Amniotic stem cell (primary cell): ENCODE measurements at places on chromosomes 7 and 10.

- no peak for DNase-seq
Measured at GRCh38 chr10:84398696-84399095, 70.3 kb downstream of the CCSER2 start.

DNA sequence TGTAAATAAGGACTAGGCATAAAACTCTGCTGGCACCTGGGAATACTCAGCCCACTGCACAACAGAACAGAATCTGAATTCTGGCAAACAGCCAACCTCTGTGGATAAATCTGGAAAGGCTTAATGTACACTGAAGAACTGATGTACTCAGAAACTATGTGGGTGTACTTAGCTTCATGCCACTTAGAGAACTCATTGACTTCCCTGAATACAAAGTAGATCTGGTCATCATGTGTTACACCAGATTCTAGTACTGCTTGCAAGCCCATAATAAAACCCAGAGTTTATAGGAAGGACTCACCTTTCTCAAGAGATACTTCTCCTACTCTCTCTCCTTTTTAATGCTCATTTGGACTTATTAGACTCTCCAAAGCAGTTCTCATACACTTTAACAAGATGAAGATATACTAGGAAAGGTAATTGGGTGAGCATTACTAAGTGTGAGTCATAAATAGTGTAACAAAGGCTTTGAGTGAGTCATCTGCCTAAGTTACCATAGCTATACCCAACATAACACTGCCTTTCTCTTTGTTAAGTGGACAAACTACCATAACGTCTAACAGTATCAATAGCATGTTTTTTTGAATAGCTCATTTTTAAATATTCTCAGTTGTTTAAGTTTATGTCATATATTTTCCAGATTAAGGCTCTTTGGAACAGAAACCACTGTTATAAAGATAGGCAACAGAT lies 309.1 kb downstream of the MDFIC start:
- peak; percentile 57 for DNase-seq

DNA sequence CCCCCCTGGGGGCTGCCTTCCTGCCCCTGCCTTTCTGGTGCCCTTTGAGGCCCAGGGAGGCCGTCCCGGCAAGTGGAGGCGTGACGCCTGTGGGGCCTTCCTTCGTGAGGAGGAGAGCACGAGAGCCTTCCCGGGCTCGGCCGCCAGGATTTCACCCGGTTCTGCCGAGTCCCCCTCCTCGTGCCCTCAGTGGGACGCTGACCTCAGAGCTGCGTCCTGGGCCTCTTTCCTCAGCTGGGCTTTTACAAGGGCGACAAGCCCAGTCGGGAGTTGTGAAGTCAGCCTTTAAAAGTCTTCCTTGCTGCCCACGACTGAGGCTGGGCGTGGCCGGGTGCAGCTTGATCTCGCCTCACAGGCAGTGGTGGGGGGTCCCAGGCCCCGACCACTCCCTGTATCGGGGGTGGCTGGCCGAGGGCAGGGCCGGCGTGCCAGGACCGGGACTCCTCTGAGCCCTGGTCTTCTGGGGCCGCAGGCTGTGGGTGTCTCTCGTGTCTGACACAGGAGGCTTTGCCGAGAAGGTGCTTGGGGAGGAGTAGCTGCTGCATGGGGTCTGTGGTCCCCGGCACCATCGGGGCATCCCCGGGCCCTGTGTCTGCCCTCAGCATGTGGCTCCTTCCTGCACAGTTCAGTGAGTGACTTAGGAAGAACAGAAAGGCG lies 41.8 kb downstream of the FAM20C start:
- no peak for DNase-seq

DNA sequence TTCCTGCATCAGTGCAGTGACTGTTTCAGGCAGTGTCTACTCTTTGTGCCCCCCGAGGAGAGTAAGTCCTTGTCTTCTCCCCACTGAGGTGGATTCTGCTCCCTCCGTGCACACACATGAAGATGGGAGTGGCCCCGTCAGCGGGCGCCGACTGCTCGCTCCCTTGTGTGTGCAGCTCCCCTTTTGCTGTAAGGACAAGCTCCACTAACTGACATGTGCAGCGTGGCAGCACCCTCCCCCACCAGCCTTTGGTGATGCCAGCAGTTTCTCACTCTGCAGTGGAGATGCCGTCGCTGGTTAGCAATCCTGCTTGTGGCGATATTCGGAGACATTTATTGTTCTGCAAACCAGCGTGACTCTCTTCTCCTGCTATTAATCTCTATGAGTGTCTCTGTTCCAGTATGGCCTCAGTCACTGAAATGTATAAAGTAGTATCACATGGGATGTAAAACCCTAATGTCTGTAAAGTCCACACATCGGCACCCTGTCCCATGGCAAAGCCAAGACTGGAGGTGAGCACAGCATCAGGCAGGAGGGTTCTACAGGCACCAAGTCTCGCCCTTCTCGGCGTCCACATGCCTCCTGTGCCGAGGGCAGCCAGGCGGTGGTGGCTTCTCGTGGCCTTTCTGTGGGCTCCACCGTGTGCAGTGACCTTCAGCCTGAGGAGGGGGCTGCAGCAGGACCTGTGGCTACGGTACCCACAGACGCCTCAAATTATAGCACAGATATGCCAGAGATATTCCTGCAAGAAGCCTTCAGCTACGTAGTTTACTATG lies 202.7 kb downstream of the EBF3 start:
- DNase-seq = no peak

DNA sequence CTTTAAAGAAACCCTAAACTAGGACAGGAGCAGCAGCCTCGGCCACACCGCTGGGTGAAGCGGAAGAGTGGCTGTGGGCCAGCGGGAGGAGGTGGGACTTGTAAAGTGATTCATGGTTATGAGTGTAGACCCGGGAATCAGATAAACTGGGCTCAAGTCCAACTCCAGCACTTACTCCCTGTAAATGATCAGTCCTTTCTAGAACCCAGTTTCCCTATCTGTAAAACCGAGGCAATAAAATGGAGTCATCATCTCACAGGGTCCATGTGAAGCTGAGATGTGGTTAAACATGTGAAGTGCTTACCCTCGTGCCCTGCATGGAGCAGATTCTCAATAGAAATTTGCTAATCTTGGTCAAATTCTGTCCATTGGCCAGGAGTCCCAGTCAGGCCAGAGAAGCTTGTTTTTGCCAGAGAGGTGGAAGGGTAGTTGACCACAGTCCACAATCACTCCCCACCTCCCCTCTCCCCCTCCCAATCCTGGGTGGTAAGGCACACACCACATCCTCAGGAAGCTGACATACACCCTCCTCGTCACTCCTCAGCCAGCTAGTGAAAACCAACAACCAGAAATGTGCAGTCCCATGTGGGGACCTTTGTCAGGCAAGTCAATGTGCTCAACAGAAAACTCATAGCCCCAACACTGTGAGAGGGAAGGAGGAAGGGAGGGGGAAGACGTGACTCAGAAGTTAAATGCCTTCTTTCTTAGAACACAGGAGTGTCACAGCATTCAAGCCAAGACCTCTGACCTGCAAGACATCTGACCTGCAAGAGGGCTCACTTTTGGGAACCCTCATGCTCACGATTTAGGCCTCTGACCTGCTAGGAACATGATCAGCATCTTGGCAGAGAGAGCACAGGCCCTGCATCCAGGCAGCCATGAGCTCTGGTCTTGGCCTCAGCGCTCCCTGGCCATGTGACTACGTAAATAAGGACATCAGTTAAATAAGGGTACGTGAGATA lies 145.1 kb downstream of the PLXNA4 start:
- DNase-seq = no peak

DNA sequence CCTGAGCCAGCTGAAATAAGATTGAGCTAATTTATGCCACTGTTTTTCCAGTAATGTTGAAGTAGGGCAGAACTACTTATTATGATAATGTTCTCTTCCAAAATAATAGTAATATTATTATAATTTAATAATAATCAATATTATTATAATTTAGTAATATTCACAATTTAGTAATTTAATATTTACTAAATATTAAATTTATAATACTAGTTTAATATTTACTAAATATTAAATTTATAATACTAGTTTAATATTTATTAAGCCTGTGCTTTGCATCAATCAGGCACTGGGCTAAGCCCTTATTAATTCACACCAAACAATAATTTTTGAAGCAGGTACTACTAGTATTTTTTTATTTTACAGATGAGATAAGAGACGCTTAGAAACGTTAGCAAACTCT lies 170.1 kb downstream of the BBS9 start:
- DNase-seq = no peak

- no peak for DNase-seq
Measured at GRCh38 chr10:48506147-48506917, 98.5 kb downstream of the ARHGAP22 start.

- no peak for DNase-seq
Measured at GRCh38 chr7:123275036-123275753, 75.4 kb upstream of the SLC13A1 start.

DNA sequence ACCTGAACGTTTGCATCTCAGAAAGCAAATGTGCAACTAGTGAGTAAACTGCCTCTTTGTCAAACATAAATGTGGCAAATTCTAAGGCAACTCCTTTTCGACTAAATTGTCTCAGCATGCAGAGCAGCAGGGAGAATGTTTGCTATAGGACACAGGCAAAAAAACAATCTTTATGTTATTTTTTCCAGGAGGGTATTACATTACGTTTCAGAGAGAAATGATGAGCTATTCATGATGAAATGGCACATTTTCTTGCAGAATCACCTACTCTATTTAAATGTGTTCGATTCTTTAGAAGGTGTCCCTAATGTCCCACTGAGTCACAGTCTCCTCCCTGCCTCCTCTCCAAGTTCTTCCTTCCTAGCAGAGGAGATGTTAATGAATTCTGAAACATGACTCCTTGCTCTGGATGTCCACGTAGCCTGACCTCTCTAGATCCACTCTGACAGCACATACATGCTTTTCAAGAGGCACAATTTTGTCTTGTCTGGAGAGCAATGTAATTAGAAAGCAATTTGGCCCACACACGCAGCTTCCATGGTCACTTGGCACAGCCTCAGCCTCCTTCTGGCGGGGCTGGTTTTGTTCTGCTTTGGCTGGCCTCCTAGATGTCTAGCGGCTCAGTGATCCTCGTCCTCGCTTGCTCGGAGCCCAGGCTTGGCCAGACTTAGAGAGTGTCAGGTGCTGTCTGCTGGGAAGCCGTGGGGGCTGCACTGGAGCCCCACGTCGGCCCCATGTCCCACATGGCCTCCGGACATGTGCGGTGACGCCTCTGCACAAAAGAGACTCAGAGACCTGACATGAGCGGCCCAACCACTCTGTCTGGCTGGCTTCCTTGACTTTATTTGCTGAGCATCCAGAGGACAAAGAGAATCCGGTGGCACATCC lies 125.7 kb upstream of the ZNF438 start:
- no peak for DNase-seq

GRCh38 chr7:22476824-22477223 lies 23.2 kb downstream of the STEAP1B start:
- DNase-seq = no peak

GRCh38 chr10:127921753-127922145 lies 14.8 kb downstream of the PTPRE start:
- no peak for DNase-seq

GRCh38 chr7:26035552-26035951 lies 116.4 kb upstream of the NFE2L3 start:
- DNase-seq = no peak

GRCh38 chr7:11709196-11709595 lies 122.8 kb downstream of the THSD7A start:
- DNase-seq = no peak

- no peak for DNase-seq
Measured at GRCh38 chr7:79091661-79092060, 361.8 kb downstream of the MAGI2 start.

- DNase-seq = no peak
Measured at GRCh38 chr7:151349507-151349853, 7.9 kb downstream of the NUB1 start.

- no peak for DNase-seq
Measured at GRCh38 chr7:1054861-1055450, 10.6 kb downstream of the GPR146 start.

DNA sequence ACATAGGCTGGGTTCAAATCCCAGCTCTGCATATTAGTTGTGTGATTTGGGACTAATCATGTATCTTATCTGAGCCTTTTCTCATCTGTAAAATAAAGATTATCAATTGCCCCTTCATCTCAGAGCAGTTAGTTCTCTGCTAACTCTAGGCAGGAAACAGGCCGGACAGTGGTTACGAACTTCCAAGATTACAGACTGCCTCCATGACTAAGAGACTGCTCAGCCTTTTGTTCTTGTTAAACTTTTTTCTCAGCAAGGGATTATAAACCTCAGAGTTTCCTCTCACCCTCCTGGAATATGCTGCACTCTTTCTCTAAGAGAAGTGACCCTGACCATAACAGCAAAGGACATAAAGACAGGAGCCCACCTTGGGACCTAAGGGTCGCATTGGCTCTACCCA lies 52.5 kb upstream of the NFKB2 start:
- DNase-seq = no peak

DNA sequence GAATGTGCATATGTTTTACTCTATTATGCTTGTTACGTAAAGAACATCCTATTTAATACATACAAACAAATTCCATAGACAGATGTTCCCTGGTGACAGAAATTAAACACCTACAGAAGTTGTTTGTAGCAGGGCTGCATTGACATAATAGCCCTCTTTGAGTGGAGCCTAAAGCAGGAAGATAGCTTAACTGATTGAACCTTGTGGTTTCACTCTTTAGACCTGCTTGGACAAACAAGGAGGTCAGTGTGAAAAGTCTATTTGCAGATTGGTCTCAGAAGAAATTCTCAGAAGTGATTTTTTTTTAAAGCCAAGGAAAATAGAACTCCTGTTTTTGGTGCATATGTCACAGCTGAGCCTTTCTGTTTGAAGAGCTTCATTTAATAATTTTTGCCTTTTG lies 121.3 kb downstream of the PPP1R9A start:
- DNase-seq = no peak

DNA sequence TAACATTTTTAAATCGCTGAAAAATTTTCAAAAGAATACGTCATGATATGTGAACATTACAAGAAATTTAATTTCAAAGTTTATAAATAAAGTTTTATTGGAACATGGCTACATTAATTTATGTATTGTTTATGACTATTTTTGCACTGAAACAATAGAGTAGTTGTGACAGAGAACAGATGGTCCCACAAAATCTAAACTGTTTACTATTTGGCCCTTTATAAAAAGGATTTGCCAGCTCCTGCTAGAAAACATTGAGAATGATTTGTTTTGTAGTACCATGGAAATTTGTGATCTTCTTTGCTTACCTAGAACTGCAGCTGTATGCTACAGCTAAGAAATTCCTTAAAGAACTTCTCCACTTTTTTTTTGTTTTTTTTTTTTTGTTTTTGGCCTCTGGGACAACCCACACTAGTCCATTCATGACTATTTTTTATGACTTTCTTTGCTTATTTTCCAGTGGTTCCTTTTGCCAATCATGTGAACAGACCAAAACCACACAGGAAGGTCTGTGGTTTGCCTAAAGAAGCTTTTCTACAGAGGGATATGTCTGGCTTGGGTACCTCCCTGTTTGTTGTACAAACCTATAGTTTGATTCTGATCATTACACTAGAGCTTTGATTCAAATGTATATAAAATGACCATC lies 55.7 kb downstream of the ST7 start:
- DNase-seq = no peak

GRCh38 chr7:152462995-152463708 lies 27.3 kb upstream of the KMT2C start:
- peak; percentile 49 for DNase-seq

GRCh38 chr7:42198296-42198695 lies 38.7 kb downstream of the GLI3 start:
- DNase-seq = no peak

GRCh38 chr10:17766731-17767130 lies 14.7 kb downstream of the TMEM236 start:
- DNase-seq = no peak
